Myometrial cell (primary cell): ENCODE measurements at places on chromosomes 1 and 21. TPM values are rescaled to one million over a fixed set of nuclear protein-coding genes. Genes with fewer than 3 reads are reported as not detected.

SRSF11 gene
- 41.5 and 56.5 TPM in 2 replicates for total RNA-seq

NFIA gene
- 6.7 and 9.8 TPM in 2 replicates for total RNA-seq

LRRIQ3 gene
- total RNA-seq: 0.89 and 1.7 TPM in 2 replicates

LDLRAD1 gene
- not detected in 2 replicates for total RNA-seq

ZBTB7B gene
- total RNA-seq: 10.8 and 14.7 TPM in 2 replicates

KLF17 gene
- under 0.01 TPM in 1 of 2 replicates, not detected in the other for total RNA-seq

ETV3 gene
- total RNA-seq: 4.6 and 5.3 TPM in 2 replicates
